Stimulated activated naive CD8-positive, alpha-beta T cell treated with anti-CD3 and anti-CD28 coated beads, Interleukin-15, Interleukin-2, amounts not matched to agents 100 U/mL and 50 U/mL, for 24 hours (primary cell): ENCODE measurements at places on chromosomes 6 and 20.
A peak's percentile ranks its signal among the peaks of the same experiment; 100 is the strongest.

- no peak for DNase-seq
Observed at GRCh38 chr6:12653486-12653885, 63.1 kb upstream of the PHACTR1 start.

DNA sequence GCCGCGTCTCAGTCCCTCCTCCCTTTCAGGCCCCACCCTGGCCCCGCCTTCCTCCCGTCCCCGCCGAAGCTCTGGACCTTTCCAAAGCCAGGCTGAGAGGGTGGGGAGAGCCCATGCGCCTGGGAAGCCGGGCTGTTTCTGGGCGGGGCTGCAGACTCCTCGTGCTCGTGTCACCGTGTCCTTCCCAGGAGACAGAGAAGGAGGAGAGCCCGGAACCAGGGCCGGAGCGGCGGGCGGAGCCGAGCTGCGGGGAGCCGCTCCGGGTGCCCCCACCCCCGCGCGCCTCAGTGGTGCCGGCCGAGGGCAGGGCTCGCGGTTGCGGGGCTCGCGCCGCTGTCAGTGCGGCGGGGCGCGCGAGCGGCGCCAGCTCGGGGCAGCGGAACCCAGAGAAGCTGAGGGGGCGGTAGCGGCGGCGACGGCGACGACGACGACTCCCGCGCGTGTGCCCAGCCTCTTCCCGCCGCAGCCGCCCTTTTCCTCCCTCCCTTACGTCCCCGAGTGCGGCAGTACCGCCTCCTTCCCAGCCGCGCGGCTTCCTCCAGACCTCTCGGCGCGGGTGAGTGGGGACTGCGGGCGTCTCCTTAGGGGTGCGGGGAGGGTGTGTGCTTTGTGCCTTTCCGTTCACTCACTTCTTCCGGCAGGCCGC is at the start of gene RALY:
RALY (plus strand) TSS at position 336 of the 646 bp plus-strand sequence. CDS start 78,164 bp downstream, outside the sequence.
- peak; percentile 97 for DNase-seq

- no peak for DNase-seq
Observed at GRCh38 chr20:54208548-54209176, 775 bp downstream of the PFDN4 start.

DNA sequence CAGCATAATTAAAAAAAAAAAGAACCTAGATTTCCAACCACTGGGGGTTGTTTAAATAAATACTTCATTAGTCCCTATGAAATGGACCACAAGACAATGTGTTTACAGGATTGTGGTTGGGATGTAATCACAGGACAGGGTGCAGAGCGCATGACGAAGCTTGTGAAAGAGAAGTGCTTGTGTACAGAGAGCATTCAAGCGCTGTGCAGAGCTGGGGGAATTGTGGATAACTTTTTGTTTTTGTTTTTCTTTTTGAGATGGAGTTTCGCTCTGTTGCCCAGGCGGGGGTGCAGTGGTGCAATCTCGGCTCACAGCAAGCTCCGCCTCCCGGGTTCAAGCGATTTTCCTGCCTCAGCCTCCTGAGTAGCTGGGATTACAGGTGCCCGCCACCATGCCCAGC is 22.3 kb downstream of the LAMA5 start:
- DNase-seq: no peak

- no peak for DNase-seq
Observed at GRCh38 chr6:40476673-40477072, 110.5 kb downstream of the LRFN2 start.

DNA sequence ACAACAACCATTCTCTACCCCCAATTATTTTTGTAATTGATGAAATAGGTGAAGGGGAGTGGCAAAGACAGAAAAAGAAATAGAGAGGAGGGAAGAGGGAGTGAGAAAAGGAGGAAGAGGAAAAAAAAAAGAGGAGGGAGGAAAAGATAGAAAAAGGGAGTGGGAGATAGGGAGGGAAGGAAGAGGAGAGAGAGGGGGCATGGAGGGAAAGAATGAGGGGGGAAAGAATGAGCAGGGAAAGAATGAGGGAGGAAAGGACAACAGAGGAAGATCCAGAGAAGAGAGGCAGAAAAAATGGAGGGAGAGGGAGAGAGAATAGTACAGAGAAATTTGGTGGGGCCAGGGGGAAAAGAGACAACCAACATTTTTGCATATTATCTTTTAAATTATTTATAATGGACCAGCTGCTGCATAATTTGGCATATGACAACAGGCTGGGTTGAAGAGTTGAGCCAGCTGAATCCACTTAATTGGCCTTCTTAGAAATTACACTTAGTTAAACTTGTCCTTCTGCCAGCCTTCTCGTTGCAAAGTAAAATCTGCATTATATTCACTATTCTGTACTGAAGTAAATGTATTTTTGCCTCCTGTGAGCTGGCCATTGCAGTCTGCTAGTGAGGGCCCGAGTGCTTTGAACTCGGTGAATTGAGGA is 101.0 kb downstream of the ARHGAP18 start:
- no peak for DNase-seq

DNA sequence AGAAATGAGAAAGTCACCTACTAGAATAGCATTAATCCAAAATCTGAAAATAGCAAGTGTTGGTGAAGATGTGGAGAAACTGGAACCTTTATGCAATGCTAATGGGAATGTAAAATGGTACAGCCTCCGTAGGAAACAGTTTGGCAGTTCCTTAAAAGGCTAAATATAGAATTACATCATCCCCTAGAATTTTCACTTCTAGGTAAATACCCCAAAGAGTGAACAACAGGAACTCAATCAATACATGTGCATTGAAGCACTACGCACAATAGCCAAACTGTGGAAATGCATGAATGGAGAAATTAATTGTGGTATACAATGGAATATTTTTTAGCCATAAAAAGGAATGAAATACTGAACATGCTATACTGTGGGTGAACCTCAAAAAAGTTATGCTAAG is 982.0 kb upstream of the FLRT3 start:
- no peak for DNase-seq

DNA sequence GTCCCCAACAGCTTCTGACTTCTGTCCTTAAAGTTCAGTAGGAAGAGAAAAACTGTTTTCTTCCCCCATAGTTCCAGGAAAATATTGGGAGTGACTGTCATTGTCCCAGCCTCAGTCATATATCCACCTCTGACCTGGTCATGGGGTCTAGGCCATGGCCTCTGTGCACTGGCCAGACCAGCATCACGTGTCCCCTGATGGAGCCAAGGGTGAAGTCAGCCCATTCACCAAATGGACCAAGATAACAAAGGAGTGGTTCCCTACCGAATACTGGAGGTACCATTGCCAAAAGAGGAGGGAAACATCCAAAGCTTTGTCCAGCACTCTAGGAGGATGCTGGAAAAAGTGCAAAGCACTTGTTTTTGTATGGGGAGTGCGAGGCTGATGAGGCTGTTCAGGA is 395.4 kb downstream of the TAF4 start:
- no peak for DNase-seq

GRCh38 chr20:2451939-2452732 is 18.5 kb downstream of the SNRPB start:
- DNase-seq: peak; percentile 80

- DNase-seq: no peak
Observed at GRCh38 chr6:129050086-129050485, 167.1 kb downstream of the LAMA2 start.

GRCh38 chr20:62449951-62450691 is 22.8 kb upstream of the RBBP8NL start:
- DNase-seq: no peak

- no peak for DNase-seq
Observed at GRCh38 chr6:79571030-79571367, 33.8 kb upstream of the LCA5 start.

DNA sequence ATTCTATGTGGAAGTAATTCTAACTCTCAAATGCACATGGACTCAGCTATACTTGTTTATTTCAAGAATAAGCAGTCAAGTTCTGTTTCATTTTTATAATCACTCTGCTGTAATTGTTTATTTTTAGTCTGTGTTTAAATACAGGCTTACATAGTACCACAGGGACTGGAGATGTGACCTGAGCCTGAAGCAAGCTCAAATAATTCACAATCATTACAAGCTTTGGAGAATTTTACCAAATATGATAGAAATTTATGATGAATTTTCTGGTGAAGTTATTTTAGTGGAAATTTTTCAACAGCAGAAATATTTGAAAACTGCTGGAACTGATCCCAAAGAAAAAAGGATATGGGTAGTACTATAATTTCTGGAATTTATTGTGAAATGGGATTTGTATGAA is 41.6 kb upstream of the DSE start:
- DNase-seq: no peak

- no peak for DNase-seq
Observed at GRCh38 chr6:74366634-74367033, 670.6 kb downstream of the CD109 start.
